ENCODE measurements at places on chromosomes 5 and 9.

GRCh38 chr5:80503641-80504040 is 15.7 kb downstream of the FAM151B start:
- DNase-seq = no peak

- no peak for DNase-seq
Observed at GRCh38 chr9:2093920-2094597, 78.9 kb downstream of the SMARCA2 start.

DNA sequence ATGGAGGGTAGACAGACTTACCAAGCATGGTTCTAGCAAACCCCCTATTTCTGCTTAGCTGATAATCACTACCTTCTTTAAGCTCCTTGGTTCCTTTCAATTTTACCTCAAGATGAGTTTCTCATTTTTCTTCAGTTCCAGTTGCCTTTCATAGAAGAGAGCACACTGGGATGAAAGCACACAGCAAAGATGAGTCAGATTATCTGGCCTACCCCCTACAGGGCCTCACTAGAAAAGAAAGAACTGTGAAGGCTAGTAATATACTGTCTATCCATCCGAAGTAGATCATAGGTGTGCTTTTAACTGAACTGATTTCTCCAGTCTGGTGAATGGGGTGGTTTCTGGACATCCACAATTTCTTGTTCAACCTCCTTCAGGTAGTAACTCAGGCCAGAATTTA is 122.5 kb downstream of the TRPM3 start:
- no peak for DNase-seq

GRCh38 chr5:12292610-12293204 is 388.5 kb upstream of the CTNND2 start:
- DNase-seq = no peak

DNA sequence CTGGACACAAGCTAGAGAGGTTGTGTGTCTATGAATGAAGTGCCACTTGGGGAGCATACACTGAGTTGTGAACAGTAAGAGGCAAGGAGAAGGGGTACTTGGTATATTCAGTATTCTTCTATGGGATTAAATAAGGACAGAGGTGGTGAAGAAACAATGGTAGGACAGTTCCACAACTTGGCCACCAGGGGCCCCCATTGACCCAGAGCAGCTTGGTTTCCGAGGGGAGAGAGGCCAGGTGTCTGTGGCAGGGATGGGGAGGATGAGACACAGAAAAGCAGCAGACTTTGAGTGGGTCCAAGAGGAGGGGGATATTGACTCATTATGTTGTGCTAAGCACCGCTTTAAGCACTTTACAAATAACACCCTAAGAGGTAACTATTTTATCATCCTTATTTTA is 220.6 kb downstream of the MELK start:
- DNase-seq = no peak

DNA sequence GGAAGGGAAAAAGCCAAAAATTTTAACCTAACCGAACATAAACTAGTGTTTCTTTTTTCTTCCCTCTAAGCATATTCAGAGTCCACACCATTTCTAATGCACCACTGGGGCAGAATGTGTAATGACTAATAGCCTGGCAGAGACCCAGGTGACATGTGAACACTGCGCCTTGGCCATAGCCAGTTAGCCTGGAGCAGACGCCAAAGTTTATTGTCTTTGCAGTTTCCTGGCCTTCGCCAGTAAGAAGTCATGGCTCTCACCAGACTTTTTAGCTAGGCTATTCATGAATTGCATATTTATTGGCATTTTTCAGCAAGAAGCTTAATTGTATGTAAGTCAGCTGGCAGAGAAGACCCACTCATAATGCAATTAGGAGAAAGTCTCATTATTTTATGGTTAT is 182.8 kb upstream of the SLC27A6 start:
- no peak for DNase-seq

All from stimulated activated CD4-positive, alpha-beta T cell treated with anti-CD3 and anti-CD28 coated beads, Interleukin-1b, Interleukin-23, amount 100 ng/mL, for 4 hours (primary cell).